Spleen (tissue), 13 donors: ENCODE measurements at places on chromosomes 12 and 14. TPM values are rescaled to one million over a fixed set of nuclear protein-coding genes. Genes with fewer than 3 reads are reported as not detected.

TMEM52B gene
- 0.06 TPM for polyA plus RNA-seq

GPX2 gene
- not detected for polyA plus RNA-seq

SERPINA1 gene
- 28.4 TPM for polyA plus RNA-seq

CCER1 gene
- not detected for polyA plus RNA-seq

CLEC6A gene
- polyA plus RNA-seq = 0.06 TPM

DNA sequence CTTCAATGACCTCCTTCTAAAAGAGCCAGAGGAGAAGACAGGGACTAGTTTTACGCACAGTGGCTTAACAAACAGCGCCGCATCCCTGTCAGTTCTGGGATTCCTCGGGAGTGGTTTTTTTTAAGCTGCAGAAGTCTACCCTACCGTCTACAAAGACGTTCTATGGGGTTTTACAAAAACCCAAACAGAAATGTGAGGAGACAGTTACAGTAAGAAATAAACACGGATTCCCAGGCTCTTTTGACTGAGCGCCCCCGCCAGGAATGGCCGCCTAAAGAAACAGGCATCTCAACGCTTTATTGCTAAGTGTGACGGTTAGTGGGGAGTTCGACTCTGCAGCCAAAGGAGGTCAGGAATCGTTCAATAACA lies 484 bp downstream of the ALKBH1 start:
- DNase-seq = no peak

- DNase-seq = no peak
These were observed 233.4 kb downstream of the SPTSSA start for GRCh38 chr14:34228650-34228976.

DNA sequence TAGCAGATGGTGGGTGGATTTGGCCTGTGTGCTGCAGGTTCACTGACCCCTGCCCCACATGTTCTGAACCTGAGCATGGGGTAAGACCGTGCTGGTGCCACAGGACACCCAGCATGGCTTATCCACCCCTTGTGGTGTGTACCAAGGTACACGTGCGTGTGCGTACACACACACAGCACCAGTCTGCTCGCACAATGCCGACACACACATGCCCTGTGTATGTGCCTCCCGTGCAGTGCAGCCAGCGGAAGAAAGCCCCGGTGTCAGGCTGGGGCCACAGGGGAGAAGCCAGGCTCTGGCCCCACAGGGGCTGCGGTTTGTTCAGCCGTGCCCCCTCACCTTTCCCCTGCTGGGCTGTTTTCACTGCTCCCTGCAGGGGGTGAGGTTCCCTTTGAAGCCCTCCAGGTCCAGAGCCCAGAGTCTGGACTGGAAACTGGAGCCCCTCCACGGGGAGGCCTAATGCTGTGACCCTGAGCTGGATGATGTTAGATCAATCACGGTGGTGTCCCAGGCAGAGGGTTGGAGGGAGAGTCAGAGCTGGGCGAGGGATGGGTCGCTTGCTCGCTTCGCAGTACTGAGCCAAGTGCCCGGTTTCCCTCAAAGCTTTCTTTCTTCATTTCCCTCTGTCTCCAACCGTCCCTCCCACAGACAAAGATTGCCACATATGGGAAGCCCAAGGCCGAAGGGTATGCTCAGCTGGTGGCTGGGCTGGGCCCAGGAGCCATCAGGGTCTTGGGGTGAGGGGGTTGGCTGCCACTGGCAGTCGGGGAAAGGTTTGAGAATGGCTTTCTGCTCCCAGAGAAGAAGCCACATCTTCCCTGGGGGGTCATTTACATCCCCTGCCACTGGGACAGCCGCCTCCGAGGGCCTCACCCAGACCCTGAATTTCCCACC lies 6.2 kb downstream of the DTX1 start:
- DNase-seq = peak; percentile 87

DNA sequence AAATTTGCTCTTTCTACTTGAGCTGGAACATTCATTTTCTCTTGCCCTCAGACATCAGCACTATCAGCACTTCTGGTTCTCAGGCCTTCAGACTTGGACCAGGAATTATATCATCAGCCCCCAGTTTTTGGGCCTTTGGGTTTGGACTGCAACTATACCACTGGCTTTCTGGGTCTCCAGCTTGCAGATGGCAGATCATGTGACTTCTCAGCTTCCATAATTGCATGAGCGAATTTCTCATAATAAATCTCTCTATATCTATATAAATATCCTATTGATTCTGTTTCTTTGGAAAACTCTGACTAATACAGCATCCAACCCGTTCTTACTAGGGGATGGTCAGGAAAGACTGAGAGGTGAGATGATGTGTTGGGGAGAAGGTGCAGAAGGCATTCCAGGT lies 22.4 kb upstream of the DYRK2 start:
- no peak for DNase-seq
